Activated CD4-positive, alpha-beta T cell treated with anti-CD3 and anti-CD28 coated beads, Interleukin-2, amount 10 ng/mL, durations not matched to agents 24 days and 14 days (primary cell): ENCODE measurements at places on chromosomes 12 and 14. TPM values are rescaled to one million over a fixed set of nuclear protein-coding genes. Genes with fewer than 3 reads are reported as not detected.

Gene GPR84
- 1.5 TPM in 2 replicates for total RNA-seq

Gene MANSC4
- not detected in 2 replicates for total RNA-seq

Gene CCDC177
- 0.05 TPM in 1 of 2 replicates, not detected in the other for total RNA-seq

Gene KCNA1
- total RNA-seq, result not detected in 2 replicates

DNA sequence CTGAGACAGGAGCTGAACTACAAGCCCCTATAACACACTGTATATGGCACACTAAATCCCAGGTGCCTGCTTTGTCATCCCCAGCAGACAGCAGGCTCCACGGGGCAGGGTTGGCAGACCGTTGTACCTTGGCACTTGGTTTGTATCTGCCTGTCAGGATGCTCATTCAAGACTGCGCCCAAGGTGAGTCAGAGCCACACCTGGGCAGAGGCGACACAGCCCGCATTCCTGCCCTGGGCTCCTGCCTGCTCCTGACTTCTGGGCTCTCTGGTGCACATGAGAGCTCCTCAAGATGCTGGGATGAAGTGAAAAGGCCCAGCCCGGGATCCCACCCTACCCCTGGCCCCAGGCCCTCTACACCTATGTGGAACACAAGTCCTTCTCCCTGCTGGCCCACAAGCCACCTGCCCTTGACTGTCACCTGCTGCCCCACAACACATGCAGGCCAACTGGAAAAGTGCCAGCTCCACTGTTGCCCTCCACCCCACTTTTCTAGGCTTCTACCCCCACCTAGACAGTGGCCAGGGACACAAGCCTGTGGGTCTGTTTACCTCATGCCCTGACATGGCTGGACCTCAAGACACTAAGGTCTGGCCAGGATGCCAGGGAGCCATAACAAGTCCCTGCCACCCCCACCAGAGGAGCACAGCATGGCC, 30.8 kb upstream of the PNMA1 start:
- peak; percentile 65 for DNase-seq

DNA sequence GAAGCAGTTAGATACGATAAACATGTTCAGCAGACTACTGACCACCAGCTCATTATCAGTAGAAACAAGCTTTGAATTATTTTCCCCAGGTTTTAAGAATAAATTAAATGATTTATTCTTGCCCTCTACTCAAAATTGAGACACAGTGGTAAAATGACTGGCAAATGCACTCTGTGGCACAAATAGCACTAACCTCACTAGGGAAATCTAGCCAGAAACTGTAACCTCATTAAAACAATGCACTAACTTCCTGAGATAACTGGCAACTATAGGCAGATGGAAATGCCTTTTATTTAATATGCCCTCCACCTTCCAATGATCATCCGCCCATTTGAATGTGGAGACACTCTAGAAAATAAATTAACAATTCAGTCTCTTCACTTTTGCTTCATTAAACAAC, 33.2 kb downstream of the CPNE8 start:
- DNase-seq, result no peak
